ENCODE measurements at places on chromosomes 2 and 18.

- DNase-seq: peak; percentile 12
Observed at GRCh38 chr2:70708376-70709199, 59.4 kb downstream of the ADD2 start.

DNA sequence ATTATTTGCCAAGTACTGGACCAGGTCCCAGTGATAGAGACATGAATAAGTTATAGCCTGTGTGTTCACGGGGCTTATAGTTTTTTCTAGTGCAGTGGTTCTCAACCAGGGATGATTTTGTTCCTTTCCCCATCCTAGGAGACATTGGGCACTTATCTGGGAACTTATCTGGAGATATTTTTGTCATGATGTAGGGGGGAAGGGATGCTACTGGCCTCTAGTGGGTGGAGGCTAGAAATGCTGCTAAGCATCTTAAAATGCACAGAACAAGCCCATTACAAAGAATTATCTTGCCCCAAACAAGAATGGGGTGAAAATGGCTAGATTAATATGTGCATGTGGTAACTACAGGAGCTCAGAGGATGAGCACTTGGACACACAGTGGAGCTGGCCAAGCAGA lies 75.2 kb downstream of the KLHL29 start:
- DNase-seq: peak; percentile 15

- DNase-seq: no peak
Observed at GRCh38 chr2:705971-706511, 28.8 kb upstream of the TMEM18 start.

DNA sequence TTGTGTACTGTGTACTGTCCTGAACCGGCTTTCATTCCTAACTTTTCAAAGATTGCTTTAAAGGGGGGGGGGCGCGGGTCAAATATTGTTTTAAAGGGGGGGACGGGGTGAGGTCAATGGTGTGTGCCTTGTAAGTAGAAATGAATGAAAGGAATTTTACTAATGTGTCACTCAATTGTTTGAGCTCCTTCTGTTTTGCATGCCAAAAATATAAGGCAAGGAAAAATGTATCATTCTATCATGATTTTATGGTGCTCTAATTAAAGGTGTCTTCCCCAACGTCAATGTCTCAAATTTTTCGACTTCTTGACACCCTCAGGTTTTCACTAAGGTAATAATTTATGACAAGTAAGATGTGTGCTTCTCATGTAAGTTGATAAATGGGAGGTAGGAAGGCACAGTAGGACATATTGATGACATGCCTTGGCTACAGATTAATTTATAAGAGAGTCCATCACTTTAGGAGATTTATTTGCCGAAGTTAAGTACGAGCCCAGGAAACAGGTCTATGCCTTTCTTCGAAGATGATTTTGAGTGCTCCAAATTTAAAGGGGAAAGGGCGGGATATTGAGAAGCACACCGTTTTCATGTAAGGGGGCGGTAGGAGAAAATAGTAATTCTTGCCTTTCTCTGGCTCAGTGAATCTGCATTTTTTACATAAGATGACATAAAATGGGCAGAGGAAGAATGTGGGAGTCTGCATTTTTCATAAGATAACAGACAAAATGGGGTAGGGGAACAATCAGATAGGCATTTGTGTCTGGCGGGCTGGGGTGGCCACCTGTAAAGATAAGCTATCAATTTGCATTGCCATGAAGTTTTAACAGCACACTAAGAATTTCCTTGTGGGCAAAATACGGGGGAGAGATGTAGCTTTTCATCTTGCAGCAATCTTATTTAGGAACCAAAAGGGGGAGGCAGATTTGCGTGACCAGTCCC lies 1.2 kb upstream of the TRAPPC8 start:
- no peak for DNase-seq

DNA sequence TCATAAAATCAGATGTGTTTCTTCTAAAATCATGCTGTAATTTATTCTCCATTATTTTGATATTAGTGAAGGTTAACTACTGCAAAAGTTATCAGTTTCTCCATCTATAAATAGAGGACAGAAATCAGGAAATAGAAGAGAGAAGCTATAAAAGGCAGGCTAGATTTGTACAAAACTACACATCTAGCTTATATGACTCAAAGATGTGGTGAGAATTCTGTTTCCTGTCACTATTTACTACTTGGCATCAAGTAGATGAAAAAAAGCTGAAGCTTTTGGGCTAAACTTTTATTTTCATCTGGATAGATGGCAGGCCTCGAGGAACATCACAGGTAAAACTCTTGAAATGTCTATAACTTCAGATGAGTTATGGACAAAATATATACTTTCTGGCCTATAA lies 49.8 kb upstream of the NAB1 start:
- no peak for DNase-seq
